Brain (organoid and tissue), 16 donors: ENCODE measurements at places on chromosomes 5 and 9.

DNA sequence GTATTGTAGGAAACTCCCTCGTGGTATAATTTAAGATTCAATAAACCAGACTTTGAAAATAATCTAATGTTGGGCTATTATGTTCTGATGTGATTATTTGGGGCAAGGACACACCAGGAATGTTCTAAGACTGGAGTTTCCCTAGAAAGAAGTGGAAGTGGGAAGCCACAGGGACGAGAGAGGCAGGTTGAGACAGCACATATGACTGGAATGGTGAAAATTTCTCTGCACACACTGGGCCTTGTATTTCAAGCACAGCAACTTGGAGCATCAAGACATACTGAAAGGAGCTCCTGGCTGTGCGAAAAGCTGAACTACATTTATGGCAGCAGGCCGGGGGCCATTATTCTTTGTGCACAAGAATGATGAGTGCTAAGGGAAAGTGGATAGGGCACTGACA is 98.2 kb downstream of the CETN3 start:
- DNase-seq, result peak; percentile 59

DNA sequence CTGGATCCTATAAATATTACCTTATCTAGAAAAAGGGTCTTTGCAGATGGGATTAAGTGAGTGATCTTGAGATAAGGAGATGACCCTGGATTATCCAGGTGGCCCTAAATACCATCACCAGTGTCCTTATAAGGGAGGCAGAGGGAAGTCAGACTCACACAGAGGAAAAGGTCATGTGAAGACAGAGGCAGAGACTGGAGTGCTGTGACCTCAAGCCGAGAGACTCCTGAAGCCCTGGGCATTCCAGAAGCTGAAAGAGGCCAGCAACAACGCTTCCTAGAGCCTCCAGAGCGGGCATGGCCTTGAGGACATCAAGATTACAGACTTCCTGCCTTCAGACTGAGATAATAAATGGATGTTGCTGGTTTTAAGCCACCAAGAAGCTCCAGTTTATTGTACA is 118.8 kb downstream of the ATPSCKMT start:
- no peak for DNase-seq

DNA sequence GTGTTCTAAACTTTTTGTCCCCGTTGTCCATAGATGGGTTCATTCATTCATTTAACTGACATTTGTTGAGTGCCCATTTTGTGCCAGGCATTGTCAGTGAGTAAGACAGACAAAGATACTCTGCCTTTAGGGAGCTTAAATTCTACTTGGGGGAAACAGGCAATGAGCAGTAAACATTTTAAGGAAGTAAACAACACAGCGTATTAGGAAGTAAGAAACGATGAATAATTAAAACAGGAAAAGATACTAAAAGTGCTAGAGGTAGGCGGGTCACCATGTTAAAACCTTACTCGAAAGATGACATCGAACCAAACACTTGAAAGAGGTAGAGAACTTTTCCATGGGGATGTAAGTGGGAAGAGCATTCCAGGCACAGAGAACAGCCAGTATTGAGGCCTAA is 5.5 kb upstream of the MAML1 start:
- no peak for DNase-seq

- DNase-seq, result no peak
These were observed 7.3 kb upstream of the RXRA start for GRCh38 chr9:134318941-134319305.

GRCh38 chr5:126452477-126452876 is 29.3 kb downstream of the GRAMD2B start:
- no peak for DNase-seq

- no peak for DNase-seq
These were observed 55.8 kb upstream of the TMC1 start for GRCh38 chr9:72465593-72465984.

GRCh38 chr5:91359962-91360609 is 23.0 kb downstream of the ARRDC3 start:
- DNase-seq, result no peak

- DNase-seq, result no peak
These were observed 44.6 kb upstream of the LPCAT1 start for GRCh38 chr5:1568201-1568979.

DNA sequence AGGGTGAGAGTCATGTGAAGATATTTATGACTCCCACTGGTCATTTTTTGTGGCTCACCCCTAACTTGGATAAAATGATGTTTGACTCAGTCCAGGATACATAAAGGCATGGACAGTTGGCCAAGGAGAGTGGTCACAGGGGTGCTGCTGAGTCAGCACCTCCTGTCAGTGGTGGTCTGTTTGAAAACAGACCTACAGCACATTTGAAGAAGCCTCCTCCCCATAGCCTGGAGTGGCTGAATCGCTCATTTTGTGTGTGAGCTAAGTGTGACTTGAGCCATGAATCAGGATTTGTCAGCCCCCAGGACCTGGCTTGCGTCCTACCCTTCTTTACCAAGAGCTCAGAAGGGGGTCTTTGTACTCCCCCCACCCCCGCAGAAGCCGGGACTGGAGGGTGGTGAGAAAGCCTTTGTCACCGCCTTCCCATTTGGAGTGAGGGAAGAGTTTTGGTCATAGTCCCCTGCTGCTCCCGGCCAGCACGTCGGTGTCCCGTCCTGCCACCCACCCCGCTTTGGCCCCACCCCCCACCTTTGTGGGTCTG is 35.6 kb downstream of the TRIO start:
- peak; percentile 46 for DNase-seq

DNA sequence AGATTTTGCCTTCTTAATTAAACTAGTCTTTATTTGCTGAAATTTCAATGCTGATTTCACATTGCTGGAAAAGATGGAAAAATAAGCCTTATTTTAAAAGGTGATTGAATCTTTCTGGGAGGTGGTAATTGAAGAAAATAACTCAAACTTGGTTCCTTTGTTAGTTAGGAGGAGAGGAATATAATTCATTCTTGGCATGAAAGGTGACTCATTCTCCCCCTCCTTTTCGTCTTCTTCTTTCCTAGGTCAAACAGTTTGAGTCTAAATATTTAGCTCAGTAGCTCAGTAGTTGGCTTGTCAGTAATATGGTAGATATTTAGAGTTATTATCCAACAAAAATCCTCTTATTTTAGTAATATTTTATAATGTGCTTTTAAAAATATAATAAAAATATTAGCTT is 353.9 kb upstream of the MEF2C start:
- no peak for DNase-seq

DNA sequence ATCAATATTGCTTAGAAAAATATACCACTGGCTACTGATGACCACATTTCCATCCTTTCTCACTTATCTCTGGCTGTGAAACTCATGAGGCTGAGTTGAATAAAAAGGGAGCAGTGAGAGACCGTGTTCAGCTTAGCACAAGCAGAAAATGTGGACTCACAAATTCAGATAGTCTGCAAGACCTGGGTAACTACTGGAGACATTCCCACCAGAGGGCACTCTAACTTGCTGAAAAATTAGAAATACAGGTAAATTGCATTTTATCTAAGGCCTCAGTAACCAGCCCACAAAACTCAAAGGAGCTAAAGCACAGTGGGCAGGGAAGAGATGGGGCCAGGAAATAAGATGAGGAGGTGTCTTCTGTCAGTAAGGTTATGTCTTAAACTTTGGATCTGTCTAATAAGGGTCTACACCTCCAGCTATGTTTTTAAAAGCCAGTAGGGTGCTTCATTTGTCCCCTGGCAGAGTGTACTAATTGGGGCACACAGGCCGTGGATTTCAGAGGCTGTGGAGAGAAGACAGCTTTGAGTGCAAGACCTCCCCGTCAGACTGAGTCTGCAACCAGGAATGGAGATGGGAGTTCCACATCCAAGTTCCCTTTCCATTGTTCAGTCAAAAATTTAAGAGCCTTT is 8.7 kb upstream of the NDUFB6 start:
- DNase-seq, result peak; percentile 90

DNA sequence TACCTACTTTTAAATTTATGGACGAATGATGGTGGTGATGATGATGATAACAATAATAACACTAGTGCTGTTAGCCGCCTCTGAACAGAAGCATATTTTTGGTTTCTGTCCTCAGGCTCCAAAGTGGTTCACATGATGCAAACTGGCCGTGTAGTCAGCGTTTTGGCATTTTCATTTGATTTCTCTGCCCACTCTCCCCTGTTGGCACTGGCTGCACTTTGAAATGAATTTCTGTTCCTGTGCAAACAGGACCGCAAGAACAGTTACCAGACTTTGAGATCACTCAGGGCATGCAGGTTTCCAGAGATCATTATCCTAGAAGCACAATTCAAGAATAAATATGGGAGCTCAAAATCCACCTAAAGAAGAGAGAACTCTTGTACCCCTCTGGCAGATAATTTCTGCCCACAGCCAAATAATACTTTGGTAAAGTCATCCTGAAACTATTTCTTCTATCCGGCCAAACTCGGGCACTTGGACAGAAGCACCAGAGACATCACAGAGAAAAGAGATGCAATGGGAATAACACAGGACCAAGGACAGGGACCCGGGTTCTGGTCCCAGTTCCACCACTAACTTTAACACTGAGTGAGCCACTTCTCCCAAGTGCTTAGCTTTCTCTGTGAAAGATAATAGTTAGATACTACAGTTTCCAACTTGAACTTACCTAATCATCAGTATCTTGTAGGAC is 201.7 kb upstream of the PTGER4 start:
- no peak for DNase-seq

DNA sequence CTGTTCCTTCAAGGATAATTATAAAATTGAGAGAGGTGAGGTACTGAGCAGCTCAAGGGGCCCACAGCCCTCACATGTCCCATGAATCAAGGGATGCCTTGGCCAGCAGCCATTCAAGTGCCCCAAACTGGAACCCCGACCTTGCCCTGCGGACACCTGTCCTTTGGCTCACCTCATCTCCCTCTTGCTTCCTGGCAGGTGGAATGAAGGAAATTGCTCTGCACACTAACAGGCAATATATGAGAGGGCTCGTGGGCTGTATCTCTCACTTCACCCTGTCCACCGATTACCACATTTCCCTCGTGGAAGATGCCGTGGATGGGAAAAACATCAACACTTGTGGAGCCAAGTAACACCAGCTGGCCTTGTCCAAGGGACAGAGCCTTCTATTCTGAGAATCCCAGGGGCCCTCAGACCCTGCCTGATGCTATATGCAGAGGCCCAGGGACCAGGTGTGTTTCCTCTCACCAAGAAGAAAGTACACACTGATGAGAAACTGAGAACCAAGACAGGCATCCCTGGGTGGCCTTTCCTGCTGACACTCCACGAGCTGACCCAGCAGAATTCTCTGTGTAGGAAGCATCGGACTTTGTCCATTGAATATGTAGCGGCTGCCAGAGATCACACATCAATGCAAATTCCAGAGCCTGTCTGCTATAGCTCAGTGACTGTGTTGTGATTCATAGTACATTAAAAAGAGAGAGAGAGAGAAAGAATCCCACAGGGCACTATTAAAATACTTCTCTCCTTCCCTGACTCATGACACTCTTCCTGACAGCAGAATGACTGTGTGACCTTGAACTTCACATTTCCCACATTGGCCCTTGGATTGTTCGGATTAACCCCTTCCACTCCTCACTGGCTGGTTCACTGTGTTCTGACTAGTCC is 92.6 kb downstream of the LIFR start:
- no peak for DNase-seq

- no peak for DNase-seq
These were observed 314.4 kb downstream of the GADD45G start for GRCh38 chr9:89919171-89919681.

DNA sequence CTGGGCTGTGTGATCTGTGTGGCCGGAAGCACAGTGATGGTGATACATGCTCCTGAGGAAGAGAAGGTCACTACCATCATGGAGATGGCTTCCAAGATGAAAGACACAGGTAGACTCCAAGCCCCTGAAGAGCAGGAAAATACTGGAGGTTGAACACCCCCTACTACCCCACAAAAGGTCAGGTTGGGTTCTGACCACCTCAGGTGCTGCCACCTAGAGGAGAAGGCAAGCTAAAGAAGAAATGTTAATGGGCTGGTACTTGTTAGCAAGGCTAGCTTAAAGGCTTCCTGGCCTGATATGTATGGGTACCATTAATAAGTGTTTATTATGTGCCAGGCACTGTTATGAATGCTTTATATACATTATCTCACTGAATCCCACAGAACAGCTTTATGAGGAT is 11.7 kb downstream of the NIPAL4 start:
- no peak for DNase-seq

GRCh38 chr5:74034733-74035132 is 408.7 kb downstream of the ARHGEF28 start:
- DNase-seq, result peak; percentile 28

DNA sequence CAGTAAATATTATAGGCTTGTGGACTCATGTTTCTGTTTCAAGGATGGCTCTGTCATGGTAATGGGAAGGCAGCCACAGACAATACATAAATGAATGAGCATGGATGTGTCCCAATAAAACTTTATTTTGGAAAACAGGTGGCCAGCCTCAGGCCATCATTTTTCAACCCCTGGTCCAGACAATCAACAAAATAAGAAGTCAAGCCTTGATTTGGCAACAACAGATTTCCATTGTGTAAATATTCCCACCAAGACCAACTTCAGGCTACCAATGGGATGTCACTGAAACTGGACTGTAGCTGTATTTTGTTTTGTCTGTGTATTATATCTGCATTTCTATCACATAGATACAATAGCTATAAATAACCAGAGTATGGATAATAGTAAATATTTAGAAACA is 20.7 kb upstream of the RLN1 start:
- no peak for DNase-seq

GRCh38 chr9:70479880-70480291 is 65.4 kb upstream of the KLF9 start:
- peak; percentile 52 for DNase-seq

DNA sequence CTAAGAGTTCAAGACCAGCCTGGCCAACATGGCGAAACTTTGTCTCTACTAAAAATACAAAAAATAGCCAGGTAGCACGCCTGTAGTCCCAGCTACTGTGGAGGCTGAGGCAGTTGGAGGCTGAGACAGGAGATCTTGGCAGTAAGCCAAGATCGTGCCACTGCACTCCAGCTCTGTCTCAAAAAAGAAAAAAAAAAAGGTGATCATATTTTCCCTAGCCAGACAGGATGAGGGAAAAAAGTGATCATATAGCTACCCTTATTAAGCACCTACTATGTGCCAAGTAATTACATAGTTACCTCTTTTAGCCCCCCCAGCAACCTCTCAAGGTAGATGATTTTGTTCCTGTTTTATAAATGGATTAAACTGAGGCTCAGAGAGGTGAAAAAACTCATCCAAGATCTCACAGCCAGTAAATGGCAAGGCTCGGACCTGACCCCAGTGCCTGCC is 18.1 kb upstream of the RPL26L1 start:
- peak; percentile 15 for DNase-seq

DNA sequence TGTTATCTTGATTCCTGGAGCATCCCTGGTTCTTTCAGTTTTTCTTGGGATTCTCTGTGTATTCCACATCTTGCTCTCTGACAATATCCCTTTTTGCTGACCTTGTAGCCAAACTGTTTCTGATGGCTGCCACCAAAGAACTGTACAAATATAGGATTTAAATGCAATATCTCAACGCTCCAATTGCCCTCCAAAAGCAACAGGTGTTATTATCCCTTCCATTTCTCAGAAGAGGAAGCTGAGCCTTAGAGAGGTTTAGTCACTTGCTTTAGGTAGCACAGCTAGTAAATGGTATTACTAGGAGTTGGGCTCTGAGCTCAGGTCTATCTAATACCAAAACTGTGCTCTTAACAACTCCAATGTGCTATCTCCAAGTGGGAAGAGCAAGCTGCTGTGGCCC is 24.2 kb upstream of the HAND1 start:
- DNase-seq, result no peak
